ENCODE measurements at places on chromosomes 4 and X.

GRCh38 chr4:1380368-1381151 lies 25.7 kb downstream of the NKX1-1 start:
- DNase-seq, result no peak

DNA sequence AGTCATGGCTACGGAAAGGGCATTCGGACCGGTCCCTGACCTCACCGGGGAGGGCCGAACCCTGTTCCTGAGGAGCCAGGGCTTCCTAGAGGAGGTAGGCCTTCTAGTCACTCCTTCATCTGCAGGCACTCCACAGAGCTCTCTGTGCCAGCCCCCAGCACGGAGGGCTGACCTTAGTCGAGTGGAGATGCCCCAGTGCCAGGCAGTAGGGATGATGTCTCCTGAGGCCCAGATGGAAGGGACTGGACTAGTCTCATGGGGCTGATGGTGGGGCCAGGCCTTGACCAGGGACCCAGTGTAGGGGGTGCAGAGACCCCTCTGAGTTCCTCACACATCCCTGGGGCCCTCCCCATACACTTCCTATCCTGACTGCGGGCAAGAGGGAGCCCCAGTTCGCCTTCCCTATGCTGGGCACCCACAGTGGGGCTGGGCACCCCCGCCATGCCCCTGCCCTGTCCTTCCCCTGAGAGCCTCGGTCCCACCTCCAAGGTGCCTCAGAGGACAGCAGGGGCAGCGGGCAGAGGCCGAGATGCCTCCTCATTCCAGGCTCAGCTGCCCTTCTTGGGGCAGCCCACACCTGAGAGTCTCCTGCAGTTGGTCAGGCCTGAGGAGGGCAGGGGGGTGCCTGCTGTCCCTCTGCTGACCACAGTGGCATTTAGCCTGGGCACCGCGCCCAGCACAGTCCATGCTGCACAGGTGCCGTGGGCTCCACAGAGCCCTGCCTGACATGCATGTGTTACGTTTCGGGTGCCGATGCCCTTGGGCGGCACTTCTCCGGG lies 1.4 kb upstream of the MSANTD1 start:
- DNase-seq, result no peak

DNA sequence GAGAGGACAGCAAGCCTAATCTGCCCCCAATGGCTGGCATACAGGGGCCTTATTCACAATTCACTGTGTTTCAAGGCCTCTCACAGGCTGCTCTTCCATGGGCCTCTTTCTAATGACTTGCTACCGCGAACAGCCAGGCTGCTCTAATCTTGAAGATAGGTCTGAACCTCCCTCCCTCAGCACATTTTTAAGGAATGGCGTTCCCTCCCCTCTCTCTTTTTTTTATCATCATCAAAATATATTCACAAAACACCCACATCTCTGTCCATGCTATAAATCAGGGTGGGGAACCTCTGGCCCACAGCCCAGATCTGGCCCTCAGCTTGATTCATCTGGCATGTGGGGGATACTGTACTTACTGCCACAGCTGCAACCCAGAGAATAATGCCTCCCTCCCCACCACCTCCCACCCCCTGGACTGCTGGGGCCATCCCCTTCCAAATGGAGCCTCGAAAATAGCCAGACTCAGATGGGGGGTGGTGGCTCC lies 76.2 kb upstream of the PLAC1 start:
- DNase-seq, result no peak

DNA sequence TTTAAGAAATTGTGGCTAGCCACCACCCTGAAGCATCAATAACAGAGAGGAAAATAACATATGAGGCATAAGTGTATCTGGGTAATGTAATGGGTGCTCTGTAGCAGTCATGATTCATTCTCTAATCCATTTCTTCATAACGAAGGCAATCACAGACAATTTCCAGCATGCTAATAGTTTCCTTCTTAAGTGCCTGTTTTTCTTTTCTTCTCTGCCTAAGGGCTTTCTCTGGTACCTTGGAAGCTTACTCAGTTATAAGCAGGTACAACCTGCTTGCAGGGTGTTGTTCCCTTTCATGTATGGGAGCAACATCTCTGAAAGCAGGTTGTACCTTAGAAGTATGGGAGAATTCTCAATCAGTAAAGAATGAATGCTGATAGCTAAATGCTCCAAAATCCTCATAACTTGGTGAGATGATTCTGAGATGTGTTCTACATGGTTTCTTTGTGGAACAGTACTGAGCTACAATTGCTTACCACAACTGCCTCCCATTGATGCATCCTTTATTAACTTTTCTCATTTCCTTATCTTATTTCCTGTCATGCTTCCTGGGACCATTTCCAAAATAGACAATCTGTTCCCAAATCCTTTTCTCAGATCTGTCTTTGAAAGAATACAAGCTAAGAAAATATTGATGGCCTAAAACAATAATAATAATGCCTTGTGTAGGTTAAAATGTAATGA lies 247.6 kb downstream of the PAPSS1 start:
- DNase-seq, result no peak

- no peak for DNase-seq
Observed at GRCh38 chrX:134180601-134181274, 56.2 kb upstream of the CCDC160 start.

DNA sequence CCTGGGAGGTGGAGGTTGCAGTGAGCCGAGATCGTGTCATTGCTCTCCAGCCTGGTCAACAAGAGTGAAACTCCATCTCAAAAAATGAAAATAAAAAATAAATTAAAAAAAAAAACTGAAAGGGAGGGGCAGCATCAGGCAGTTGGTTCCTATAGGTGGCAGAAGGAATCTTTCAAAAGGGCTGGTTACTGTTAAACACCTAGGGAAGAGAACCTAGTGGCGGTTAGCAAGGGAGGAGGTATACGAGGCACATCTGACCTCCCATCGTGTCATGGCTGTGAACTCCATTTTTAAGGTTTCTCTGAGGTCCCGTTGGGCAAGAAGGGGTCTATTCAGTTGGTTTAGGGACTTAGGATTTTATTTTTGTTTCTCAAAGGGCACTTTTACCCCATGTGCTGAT lies 150.1 kb downstream of the SLC7A11 start:
- no peak for DNase-seq

DNA sequence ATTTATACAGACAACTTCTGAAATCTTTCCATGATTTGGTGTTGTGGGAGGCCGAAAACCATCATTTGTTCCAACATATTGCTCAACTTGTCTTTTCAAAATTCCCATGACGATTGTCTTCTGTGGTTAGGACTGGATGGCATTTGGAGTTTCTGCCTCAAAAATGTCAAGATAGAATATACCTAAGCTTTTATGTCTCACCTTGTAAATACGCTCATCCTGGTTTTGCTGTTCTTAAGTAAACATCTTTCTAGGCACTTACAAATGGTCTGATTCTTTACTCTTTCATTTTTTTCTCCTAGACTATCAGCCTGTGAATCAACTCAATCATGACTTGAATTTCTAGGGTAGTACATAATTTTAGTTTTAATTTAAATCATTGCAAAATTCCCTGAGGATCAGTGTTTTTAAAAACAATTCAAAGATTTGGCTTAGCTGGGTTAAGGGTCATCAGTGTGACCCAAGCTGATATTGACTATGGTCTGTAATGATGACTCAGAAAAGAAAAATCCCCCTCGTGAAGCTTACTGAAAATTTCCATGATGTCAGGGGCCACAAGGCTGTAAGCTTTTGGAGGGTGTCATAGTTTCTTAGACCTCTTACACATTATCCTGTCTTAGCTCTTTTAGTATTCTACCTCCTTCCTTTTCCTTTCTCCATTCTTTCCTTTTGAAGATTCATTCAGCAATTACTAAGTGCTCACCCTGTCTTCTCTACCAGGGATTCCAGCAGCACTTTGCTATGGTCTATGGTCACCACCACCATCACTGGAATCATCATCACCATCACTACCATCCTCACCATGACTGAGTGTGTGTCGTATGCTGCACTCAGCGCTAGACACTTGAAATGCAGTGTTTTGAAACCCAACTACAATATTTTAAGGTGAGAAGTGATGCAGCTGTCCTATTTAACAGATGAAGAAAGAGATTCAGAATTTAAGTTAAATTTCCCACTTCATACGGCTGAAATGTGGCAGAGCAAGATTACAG lies 124.4 kb downstream of the CPE start:
- no peak for DNase-seq

DNA sequence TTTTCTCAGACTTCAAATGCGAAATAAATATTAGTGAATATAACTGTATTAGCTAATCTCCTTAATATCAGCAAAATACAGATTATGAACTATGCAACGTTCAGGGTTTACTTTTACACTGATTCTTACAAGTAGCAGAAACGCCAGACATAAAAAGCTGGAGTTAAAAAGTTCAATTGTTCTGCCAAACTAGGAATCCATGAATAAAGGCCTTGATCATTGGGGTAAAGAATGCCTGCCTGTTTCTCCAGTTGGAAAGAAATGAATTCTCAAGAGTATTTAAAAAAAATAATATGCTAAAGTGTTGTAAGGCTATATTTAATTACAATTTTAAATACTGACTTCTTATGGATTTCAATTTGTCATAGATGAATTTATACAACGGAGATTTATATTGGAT lies 612.2 kb downstream of the DMD start:
- DNase-seq, result no peak

GRCh38 chr4:62366939-62367338 lies 1166.8 kb downstream of the ADGRL3 start:
- no peak for DNase-seq

- DNase-seq, result no peak
Observed at GRCh38 chr4:154529728-154530519, 20.3 kb downstream of the PLRG1 start.

DNA sequence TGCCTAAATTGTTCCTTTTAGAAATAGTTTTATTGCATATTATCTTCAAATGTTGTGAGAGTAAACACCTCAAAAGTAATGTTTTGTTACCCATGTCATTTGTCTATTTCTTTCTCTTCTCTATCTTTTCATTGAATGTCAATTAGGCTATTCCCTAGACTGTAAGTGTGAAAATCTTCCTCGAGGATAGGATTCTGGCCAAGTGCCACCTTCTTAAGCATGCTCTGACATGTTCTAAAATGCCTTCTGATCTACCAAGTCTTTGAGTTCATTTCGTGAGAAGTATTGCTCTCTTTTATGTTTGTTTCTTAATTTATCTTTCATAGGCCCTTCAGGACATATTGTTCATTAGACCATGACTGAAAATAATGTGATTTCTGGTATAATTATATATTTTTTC lies 44.1 kb upstream of the TLL1 start:
- DNase-seq, result no peak

- no peak for DNase-seq
Observed at GRCh38 chrX:71669492-71669891, 2.1 kb downstream of the LOC101059915 start.
